ENCODE measurements at places on chromosomes 16 and 17.

- DNase-seq: no peak
Observed at GRCh38 chr16:65737831-65738230, 616.0 kb upstream of the CDH11 start.

DNA sequence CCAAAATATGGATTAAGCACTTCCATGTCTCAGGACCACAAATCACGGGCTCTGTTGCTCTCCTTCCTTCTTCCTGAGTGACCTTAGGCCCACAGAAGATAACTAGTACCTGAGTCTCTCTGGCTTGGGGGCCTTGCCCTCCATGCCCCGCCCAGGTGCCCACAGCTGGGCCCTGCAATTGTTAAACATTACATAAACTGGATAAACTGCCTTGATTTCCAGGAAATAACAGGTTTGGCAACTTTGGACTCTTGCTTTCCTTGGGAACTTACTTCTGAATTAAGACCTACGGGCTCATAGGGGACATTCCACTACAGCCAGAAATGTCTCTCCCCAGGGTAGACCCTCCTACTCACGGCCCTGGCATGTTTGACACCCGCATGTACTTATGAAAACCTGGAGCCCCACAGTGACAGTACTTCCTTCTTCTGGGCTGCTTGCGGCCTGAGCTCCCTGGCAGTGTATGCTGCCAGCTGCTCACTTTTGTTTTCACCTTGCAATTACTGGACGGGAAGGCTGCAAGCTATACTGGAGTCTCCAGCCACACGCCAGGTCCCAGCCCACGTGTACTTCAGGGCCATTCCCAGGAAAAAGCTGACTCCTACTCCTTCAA lies 2.3 kb upstream of the UBALD2 start:
- no peak for DNase-seq

GRCh38 chr16:2948807-2949704 lies 15.0 kb upstream of the KREMEN2 start:
- DNase-seq: no peak

DNA sequence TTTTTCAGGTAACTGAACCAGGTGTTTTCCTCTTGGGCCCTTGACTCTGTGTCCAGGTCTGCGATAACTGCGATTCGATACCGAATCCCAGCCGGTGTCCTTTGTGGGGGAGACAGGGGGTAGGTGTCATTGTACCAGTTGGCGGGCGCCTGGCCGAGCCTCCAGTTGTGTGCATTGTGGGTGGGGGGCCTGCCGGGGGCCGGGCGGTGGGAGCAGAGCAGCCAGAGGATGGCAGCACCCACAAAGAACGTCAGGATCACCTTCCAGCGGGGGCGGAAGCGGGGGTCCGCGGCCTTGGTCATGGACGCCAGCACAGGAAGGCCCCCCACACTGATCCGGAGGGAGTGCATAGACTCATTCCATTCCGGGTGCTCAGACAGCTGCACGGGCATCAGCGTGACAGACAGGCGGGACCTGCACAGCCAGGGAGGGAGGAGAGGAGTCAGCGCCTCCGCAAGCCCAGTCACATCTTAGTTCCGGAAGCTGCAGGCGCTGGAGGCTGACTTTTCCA lies 12.3 kb downstream of the CANT1 start:
- no peak for DNase-seq

DNA sequence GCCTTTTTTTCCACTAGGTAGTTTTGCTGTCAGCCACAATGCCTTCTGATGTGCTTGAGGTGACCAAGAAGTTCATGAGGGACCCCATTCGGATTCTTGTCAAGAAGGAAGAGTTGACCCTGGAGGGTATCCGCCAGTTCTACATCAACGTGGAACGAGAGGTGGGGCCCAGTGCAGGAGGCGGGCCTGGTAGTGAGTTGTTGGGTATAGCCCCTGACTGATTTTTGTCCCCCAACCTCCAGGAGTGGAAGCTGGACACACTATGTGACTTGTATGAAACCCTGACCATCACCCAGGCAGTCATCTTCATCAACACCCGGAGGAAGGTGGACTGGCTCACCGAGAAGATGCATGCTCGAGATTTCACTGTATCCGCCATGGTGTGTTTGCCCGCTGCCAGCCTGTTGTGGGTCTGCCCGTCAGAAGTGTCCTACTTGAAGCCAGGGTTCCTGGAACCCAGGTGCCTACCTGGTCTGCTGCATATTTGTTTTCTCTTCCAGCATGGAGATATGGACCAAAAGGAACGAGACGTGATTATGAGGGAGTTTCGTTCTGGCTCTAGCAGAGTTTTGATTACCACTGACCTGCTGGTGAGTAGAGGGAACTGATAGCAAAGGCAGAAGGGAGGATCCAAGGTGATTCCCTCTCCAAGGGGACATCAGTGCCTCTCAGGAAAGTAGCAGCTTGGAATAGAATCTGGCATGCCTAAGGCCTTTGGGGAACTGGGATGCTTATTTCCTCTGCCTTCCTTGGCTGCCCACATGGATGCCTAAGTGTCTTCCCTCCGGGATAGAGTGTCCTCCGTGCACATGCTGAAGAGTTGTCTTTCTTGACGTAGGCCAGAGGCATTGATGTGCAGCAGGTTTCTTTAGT lies 1.9 kb upstream of the CD68 start:
- no peak for DNase-seq

DNA sequence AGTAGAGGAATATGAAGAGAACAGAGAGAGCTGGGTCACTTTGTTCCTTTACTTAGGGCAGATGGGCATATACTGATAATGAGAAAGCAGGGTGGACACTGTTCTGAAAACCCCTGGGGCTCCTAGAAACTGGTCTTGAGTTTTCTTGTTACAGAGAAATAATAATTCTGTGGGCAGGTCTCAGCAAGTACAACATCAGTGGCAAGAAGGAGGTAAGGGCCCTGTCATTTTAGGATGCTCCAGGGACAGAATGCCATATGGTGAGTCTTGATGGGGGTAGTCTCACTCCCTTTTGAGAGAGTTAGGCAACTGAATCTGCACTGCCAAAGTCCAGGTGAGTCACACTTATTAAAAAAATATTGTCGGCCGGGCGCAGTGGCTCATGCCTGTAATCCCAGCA lies 102.3 kb downstream of the KCNJ2 start:
- DNase-seq: no peak
